Spinal cord (tissue), 10 donors: ENCODE measurements at places on chromosomes 1 and 21.

DNA sequence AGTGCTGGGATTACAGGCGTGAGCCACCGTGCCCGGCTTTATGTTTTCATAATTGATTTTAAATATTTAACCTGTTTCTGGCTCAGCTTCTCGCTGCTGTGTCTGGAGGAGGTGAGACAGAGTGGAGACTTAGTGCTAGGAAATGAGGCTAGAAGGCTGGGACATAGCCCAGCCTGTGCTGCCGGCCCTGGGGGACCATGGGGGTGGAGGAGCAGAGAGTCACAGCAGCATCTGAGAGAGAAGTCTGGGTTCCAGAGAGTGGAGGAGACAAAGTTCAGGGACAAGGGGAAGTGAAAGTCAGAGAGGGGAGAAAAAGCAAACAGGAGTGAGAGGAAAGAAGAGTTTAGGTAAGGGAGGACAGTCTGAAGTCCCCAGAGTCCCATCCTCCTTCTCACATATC lies 71.9 kb downstream of the LHX9 start:
- no peak for DNase-seq

DNA sequence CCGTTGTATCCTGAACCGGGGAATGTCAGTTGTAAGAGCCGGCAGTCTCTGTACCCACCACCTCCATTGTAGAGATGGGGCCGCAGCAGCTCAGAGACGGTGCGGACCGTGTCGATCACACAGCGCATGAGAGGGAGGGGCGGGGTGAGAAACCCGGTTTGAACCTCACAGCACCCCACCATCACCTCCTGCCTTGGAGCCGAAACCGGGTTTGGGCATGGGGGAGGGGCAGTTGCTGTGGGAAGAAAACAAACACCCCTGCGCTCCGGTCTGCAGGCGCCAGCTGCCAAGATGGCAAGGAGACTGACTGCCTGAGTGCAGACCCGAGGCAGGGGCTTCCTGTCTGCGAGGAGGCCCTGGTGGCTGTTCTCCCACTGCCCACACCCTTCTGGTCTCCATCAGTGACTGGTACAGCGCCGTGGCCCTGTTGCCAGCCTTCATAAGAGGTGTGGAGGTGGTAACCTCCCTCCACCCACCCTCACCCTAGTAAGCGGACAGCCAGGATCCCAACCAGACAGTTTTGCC lies 69.2 kb upstream of the SSBP3 start:
- DNase-seq: no peak

- no peak for DNase-seq
Measured at GRCh38 chr1:8009043-8010002, 16.8 kb downstream of the ERRFI1 start.

GRCh38 chr1:23383577-23384311 lies 14.1 kb upstream of the ZNF436 start:
- DNase-seq: no peak

DNA sequence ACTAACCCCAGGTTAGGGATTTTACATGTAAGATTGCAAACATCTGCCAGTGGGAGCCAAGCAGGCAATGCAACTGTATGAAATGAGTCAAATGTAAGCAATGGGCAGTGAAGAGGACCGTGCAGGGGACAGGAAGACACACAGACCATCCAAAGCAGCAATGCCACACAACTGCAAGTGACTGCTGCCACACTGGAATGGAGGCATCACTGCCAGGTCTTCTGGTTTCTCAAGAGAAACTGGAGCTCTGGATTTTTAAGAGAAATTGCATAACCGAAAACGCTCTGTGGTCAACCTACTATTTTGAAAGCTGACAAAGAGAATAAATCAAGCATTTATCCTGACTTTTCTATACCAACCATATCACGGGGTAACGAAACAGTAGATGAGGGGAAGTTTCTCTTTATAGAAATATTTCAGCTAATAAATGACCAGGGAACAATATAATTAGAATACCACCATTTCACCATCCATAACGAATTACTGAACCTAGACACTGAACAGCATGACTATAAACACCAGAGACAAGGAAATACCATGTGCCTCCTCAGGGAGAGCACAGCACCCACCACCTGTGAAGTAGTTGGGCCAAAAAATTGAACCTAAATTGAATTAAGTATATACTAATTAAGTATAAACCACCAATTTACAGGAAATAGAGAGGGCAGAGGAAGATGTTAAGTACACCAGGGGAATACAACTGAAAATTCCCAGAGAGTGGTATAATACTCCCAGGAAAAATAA lies 4.4 kb downstream of the AK2 start:
- no peak for DNase-seq
